Activated CD4-positive, alpha-beta T cell treated with anti-CD3 and anti-CD28 coated beads, Interleukin-2, amount 10 ng/mL, durations not matched to agents 24 days and 14 days (primary cell): ENCODE measurements at places on chromosomes 12 and 14. TPM values are rescaled to one million over a fixed set of nuclear protein-coding genes. Genes with fewer than 3 reads are reported as not detected.

DNA sequence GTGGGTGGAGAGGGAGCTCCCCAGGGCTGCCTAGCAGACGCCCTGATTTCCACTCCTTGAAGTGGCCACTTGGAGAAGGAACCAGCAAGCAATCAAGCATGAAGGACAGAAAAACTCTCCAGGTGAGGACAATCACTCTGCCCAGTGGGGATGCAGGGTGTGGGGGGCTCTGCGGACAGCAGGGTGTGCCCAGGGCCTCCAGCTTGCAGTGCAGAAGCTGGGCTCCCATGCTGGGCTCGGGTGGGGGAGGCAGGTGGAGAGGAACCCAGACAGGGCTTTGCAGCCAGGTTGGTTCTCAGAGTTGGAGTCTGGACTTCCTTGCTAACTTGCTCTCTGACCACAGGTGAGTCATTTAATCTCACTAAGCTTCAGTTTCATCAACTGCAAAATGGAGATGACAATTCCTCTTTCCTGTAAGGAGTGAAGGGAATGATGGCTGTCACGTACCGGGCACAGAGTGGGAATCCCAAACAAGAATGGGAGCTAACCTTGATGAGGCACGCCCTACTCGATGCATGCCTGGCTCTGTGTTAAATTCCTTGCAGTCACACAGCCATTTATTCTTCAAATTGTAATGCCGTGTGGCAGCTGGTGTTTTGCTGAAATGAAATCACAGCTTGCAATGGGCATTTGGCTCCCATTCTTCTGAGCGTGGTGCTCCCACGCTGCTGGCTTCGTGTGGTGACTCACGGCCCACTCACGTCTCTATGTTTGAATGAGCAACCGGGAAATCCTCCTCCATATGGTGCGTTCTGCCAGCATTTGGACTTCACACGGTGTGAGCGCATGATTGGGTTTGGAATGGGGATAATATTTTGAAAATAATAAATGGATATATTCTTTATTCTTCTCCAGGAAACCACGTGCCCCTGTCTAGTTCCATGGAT is 75.2 kb downstream of the PRIMA1 start:
- H3K4me3 ChIP-seq: no peak overlapping the region
- H3K4me1 ChIP-seq: no peaks in the 10 kb centered on the region
- peaks cover 2% of the 10 kb centered on the region for H3K27me3 ChIP-seq
- no peaks in the 10 kb centered on the region for H3K36me3 ChIP-seq
- no peak for DNase-seq

The AP1G2 gene
- 135 and 142 TPM in 2 replicates for total RNA-seq

GRCh38 chr14:57319636-57320192 is 50.9 kb downstream of the AP5M1 start:
- DNase-seq: no peak
- H3K27me3 ChIP-seq: peaks cover 5% of the 10 kb centered on the region
- H3K27ac ChIP-seq: no peak overlapping the region
- H3K4me1 ChIP-seq: no peaks in the 10 kb centered on the region

The PHLDA1 gene
- total RNA-seq: 59.6 and 60.7 TPM in 2 replicates

DNA sequence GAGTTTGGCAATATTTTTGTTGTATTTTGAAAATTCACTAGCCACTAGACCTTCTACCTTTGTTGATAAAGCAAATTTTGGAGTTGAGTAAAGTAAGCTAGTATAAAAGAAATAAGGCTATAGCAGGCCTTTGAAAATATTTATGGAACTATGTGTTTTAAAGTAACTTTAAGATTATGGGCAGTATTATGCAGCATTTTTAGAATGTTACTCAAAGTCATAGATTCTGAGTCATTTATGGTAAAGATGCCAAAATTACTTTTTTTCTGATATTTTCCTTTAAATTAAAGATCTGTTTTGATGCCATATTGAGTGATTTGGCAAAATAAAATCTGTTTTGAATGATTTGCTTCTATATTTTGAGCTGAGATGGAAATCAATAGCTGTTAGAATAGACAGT is 57.2 kb downstream of the SYNE2 start:
- H3K27ac ChIP-seq: no peak overlapping the region
- no peaks in the 10 kb centered on the region for H3K27me3 ChIP-seq
- H3K4me3 ChIP-seq: no peak overlapping the region
- H3K36me3 ChIP-seq: peaks cover 20% of the 10 kb centered on the region

The INHBC gene
- total RNA-seq: 0.12 TPM in 1 of 2 replicates, not detected in the other

DNA sequence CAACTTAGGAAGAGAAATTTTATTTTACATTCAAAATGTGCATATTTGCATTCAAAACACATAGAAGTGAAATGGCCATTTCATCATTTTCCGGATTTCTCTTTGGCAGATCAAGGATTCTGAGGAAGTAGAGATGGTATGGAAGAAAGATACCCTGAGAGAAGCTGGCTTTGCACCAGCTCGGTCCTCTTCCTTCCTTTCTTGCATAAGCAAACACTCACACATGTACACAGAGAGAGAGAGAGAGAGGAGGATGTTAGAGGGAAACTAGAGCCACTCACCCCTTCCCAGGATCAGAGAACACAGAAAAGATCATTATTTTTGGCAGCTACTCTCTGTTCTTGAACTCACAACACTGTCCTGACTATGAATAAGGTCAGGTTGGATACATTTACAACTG is 15.6 kb upstream of the PLEKHD1 start:
- no peaks in the 10 kb centered on the region for H3K4me1 ChIP-seq
- no peak overlapping the region for H3K27ac ChIP-seq
- DNase-seq: no peak

The CCDC177 gene
- total RNA-seq: 0.05 TPM in 1 of 2 replicates, not detected in the other
